ENCODE measurements at places on chromosomes 3 and 15.

- DNase-seq, result no peak
Observed at GRCh38 chr3:12994357-12994606, 78.9 kb downstream of the IQSEC1 start.

DNA sequence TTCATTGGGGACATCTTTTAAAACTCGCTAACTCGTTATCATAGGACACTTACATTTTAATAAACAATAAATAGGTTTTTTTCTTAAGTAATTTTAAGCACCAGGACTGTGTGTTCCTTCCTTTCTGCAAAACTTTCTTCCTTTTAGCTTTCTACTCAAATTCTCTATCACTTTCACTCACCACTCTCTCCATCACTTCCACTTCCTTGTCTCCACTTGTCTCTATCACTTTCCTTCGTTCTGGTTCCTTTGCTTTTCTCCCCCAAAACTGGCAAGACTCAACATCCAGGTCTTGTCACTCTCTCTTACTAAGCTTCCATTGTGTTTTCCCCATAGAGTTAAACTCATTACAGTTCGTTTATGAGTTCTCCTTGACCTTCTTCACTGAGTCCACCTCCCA lies 99.0 kb downstream of the ZPLD1 start:
- DNase-seq, result no peak

- DNase-seq, result no peak
Observed at GRCh38 chr3:118675305-118675704, 359.3 kb downstream of the IGSF11 start.

GRCh38 chr3:24410860-24411259 lies 83.8 kb downstream of the THRB start:
- DNase-seq, result no peak

- no peak for DNase-seq
Observed at GRCh38 chr3:17745894-17746293, 3.5 kb upstream of the TBC1D5 start.

All from activated CD4-positive, alpha-beta T cell treated with anti-CD3 and anti-CD28 coated beads, Interleukin-2, amount 50 U/mL, for 4 hours (primary cell).